Activated T-cell treated with anti-CD3 and anti-CD28 coated beads, Interleukin-2, amount 50 U/mL, for 72 hours (primary cell): ENCODE measurements at places on chromosomes 11 and 22.

DNA sequence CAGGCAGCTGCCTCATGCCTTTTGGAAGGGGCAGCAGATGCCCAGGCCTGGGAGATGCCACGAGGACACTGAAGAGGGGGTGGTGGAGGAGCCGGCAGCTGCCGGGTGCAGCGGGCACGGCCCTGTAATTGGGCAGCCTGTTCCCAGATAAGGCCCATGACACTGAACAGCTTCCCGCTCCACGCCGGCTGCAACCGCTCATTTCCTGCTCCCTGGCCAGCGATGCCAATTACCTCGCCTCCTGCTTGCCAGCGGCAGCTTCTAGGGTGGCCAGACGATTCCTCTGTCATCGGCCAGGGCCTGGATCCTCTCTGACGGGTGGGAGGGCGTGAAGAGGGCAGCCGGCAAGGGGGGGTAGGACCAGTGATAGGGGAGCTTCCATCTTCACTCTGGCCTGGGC is 22.8 kb downstream of the FLRT1 start:
- H3K36me3 ChIP-seq: no peaks in the 10 kb centered on the region
- no peak overlapping the region for H3K4me3 ChIP-seq
- DNase-seq: no peak
- peaks cover 18% of the 10 kb centered on the region for H3K27me3 ChIP-seq
- peaks cover 17% of the 10 kb centered on the region for H3K4me1 ChIP-seq

DNA sequence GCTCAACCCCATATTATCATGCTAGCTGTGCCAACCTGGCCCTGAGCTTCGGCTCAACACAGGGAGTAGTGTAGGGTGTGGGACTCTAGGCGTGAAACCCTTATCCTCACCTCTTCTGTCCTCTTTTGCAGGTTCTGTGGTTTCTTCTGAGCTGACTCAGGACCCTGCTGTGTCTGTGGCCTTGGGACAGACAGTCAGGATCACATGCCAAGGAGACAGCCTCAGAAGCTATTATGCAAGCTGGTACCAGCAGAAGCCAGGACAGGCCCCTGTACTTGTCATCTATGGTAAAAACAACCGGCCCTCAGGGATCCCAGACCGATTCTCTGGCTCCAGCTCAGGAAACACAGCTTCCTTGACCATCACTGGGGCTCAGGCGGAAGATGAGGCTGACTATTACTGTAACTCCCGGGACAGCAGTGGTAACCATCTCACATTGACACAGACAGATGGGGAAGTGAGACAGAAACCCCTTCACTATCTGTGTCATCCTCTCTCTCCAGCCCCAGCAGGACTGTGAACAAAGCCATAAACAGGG is 76.4 kb downstream of the GGTLC2 start:
- no peaks in the 10 kb centered on the region for H3K36me3 ChIP-seq
- no peak for DNase-seq
- no peaks in the 10 kb centered on the region for H3K27me3 ChIP-seq
- H3K4me3 ChIP-seq: no peak overlapping the region
- H3K4me1 ChIP-seq: peaks cover 24% of the 10 kb centered on the region
- H3K27ac ChIP-seq: no peak overlapping the region

DNA sequence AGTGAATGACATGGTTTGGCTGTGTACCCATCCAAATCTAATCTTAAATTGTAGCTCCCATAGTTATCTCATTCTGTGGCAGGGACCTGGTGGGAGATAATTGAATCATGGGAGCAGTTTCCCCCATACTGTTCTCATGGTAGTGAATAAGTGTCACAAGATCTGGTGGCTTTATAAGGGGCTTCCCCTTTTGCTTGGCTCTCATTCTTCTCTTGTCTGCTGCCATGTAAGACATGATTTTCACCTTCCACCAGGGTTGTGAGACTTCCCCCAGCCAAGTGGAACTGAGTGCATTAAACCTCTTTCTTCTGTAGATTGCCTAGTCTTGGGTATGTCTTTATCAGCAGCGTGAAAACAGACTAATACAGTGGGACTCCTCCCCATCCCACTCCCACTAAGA is 11.1 kb downstream of the OR5A2 start:
- H3K4me1 ChIP-seq: peaks cover 6% of the 10 kb centered on the region
- no peak for DNase-seq
- H3K27ac ChIP-seq: no peak overlapping the region

DNA sequence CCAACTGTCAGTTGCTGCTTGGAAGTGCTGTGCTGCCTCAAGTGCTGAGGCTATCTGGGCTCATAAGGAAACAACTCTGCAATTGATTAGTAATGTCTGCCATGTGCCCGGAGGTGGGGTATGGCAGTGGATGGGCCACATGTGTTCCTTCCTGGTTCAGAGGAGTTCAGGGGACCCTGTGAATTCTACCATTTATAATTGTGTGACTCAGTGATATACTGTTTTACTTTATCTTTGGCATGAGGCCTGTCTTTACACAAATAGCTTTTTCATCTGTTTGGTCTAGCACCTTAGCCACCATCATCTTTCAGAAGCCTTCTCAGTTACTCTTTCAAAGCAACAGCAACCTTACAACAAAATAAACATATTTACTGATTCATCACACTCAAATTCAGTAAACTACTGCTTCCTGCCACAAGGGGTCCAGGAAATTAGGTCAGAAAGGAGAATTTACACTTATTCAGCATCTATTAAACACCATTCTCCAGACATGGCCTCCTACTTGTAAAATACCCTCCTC is 20.9 kb downstream of the DKK3 start:
- no peak for DNase-seq
- H3K4me1 ChIP-seq: peaks cover 4% of the 10 kb centered on the region
- no peaks in the 10 kb centered on the region for H3K27me3 ChIP-seq
- no peaks in the 10 kb centered on the region for H3K36me3 ChIP-seq
- H3K27ac ChIP-seq: no peak overlapping the region

DNA sequence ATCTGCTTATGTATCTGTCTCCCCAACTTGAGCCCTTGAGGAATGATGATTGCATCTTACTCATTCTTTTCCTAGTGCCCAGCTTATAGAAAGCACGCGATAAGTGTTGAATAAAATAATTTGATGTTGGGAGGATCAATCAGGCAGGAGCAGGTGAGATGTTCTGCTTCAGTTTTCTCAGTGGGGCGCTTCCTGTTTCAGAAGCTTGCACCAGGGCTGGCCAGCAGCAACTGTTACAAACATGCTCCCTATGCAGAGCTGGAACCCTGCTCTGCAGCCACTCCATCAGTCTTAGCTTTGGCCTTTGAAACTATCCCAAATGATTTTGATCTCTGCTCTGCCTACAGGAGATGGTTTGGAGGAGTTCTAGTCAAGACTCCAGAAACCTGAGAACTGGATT is 3.9 kb downstream of the ENDOD1 start:
- H3K27ac ChIP-seq: peak overlapping the region; percentile 18
- no peaks in the 10 kb centered on the region for H3K27me3 ChIP-seq
- H3K4me1 ChIP-seq: peaks cover 86% of the 10 kb centered on the region
- peaks cover 9% of the 10 kb centered on the region for H3K36me3 ChIP-seq
- peak overlapping the region; percentile 70 for H3K4me3 ChIP-seq
- no peak for DNase-seq

DNA sequence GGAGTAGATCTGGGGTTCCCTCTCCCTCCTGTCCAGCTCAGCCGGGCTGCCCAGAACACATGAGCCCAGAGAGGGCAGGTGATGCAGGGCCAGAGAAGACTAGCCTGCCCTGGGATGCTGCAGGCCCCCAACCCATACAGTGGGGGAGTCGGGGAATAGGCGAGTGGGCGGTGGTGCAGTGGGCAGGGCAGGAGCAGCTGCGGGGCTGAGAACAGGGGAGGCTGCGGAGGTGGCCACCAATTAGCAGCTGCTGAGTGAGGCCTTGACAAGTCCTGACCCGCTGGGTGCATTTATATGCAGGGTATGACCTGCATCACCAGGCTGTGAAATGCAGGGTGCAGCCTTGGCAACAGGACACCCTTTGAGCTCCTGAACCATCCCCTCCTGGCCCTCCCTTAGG is 43.1 kb downstream of the NFAM1 start:
- no peaks in the 10 kb centered on the region for H3K36me3 ChIP-seq
- no peak for DNase-seq
- no peaks in the 10 kb centered on the region for H3K4me1 ChIP-seq
- peaks cover 5% of the 10 kb centered on the region for H3K27me3 ChIP-seq

DNA sequence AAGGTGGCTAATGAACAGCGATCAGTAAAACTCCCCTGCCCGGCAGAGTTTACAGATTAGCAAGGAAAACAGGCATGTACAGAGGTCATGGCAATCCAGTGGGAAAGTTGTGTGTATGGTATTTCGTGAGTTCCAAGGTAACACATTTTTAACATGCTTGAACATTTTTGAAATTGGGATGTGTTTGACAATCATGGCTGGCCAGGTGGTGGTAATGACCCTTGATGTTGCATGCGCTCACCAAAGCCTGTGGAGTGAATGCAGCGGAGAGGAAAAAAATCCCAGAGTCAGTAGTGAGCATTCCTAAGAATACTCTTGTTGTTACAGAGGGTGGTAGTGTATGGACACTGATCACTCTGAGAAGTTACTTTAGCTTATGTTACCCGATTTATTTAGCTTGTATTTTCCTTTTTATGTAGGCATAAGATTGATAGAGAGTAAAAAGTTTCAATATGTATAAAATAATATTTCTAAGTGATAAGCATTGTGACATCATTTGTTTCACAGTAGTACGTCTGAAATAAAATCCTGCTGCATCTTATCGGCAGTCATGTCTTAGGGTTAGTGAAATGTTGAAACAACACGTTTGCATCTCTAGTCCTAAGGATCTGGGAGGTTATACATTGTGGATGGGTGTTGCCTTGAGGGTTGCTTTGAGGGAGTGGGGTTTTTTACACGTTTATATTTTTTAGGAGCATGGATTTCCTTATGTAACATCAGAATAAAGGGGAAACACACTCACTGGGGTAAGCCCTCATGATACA is 8.7 kb downstream of the TEAD1 start:
- no peak for DNase-seq
- no peaks in the 10 kb centered on the region for H3K36me3 ChIP-seq
- H3K4me3 ChIP-seq: no peak overlapping the region
- no peak overlapping the region for H3K27ac ChIP-seq

DNA sequence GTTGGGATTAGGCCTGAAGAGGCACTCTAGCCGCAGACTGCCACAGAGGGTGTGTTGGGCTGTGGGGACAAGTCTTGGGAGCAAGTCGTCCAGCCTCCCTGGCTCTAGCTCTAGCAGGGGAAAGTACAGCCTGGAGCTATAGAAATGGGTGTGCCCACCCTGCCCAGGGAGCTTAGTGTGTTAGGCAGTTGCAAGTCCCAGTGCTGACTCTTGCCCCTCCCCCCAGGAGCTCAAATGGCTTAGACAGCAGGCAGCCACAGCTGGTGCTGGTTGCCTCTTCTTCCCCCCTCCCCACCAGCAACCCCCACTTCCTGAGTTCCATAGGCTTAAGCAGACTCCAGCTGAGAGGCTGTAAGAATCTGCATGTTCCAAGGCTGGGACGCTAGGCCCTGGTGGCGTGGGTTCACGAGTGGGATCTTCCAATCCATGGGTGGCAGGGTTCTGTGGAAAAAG is 61.2 kb downstream of the GUCY1A2 start:
- no peak overlapping the region for H3K27ac ChIP-seq
- no peak overlapping the region for H3K4me3 ChIP-seq
- DNase-seq: no peak
- peaks cover 2% of the 10 kb centered on the region for H3K36me3 ChIP-seq

GRCh38 chr11:115698243-115698642 is 194.0 kb upstream of the CADM1 start:
- H3K27me3 ChIP-seq: peaks cover 4% of the 10 kb centered on the region
- DNase-seq: no peak
- no peaks in the 10 kb centered on the region for H3K4me1 ChIP-seq
- H3K36me3 ChIP-seq: no peaks in the 10 kb centered on the region
- no peak overlapping the region for H3K27ac ChIP-seq

DNA sequence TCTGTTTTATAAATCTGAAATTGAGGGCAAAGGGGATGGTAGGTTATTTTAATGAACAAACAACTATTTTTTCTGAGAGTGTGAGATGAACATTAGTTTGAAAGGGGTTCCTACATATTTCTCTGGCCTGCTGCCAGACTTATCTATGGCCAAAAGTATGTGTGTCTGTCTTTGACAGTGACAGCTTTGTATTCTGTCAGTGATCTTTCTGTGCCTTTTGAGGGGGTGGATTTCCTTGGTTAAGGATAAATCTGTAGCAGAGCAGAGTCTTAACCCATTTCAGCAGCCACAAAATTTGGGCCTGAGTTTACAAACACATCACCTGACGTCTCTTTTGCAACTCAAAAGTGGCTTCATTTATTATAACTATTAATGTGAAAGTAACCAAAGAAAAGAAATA is 30.9 kb downstream of the ZFTA start:
- no peak overlapping the region for H3K27ac ChIP-seq
- H3K4me1 ChIP-seq: peaks cover 10% of the 10 kb centered on the region
- no peaks in the 10 kb centered on the region for H3K36me3 ChIP-seq
- DNase-seq: no peak

GRCh38 chr11:96161307-96162089 is 181.5 kb downstream of the MAML2 start:
- H3K27ac ChIP-seq: no peak overlapping the region
- H3K27me3 ChIP-seq: no peaks in the 10 kb centered on the region
- peaks cover 51% of the 10 kb centered on the region for H3K4me1 ChIP-seq
- no peak overlapping the region for H3K4me3 ChIP-seq
- H3K36me3 ChIP-seq: peaks cover 1% of the 10 kb centered on the region

DNA sequence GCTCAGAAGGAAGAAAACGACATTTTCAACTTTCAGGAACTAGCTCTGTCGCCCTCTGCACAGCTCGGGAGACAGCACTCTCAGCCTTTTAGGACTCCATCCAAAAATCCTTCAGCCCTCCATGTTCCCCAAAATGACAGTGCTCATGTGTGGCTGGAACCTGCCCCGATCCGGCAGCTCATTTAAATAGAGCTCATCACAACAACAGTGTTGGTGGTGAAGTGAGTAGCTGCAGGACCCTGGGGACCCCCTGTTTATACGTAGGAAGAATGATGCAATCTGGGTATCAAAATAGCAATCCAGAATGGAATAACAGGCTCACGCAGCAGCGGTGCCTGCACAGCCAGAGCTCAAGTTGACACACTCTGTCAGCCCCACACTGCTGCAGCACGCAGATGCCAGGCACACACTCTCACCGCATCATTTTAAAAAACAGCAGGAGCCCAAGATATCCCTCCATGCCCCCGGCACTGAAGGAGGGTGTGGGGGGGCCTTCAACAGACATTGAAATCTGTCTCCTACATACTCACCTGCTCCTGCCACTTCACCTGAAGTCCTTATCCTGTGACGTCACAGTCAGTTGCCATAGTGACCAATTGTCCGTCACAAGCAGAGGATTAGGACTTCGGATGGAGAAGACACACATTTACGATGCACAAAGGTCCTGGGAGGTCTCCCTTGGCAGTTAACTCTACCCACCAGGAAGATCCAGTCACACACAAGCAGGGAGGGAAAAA is 24.0 kb downstream of the TRIM66 start:
- no peaks in the 10 kb centered on the region for H3K27me3 ChIP-seq
- no peaks in the 10 kb centered on the region for H3K4me1 ChIP-seq
- no peak overlapping the region for H3K4me3 ChIP-seq
